ENCODE measurements at places on chromosomes 3 and 15. TPM values are rescaled to one million over a fixed set of nuclear protein-coding genes. Genes with fewer than 3 reads are reported as not detected.

Gene MFSD1
- total RNA-seq = 223 TPM

DNA sequence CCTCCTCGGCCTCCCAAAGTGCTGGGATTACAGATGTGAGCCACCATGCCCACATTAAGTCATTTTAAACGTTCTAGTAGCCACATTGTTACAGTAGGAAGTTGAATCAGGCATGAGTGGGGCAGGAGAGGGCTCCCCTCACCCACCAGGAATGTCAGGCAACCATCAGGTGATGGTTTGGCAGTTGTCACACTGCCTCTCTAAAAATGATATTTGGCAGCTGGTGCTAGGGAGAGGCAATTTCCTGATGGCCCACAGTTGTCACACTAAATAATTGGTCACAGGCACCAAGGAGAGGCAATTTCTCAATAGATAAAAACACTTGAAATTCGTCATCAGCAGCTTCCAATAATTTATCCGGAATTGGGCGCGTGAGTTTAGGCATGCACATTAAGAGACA is 79.2 kb upstream of the ABHD2 start:
- no peak for DNase-seq

- DNase-seq = peak; percentile 9
Measured at GRCh38 chr3:108301695-108302404, 5.5 kb downstream of the HHLA2 start.

DNA sequence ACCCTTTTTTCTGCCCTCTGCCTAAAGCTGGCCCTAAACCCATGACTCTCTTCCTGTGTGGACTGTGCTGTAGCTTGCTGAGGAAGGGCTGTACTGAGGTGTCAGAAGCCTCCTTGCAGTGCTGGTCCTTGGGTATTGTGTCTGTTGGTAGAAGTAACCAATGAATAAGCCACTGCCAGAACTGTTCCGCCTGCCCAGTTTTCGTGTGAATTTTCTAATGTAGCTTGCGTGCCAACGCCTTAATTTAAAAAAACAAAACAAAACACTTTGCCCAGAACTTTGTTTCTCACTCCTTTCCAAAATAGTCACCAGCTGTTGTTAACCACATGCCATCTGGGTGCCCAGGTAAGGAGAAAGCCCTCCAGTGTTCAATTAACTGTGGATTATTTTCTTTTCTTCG is 101.9 kb downstream of the KLHL25 start:
- DNase-seq = no peak

Gene MYLK
- total RNA-seq = 74.7 TPM

GRCh38 chr3:195154793-195155535 is 116.0 kb downstream of the XXYLT1 start:
- peak; percentile 99 for DNase-seq

Gene KBTBD13
- total RNA-seq = not detected

GRCh38 chr3:188946351-188947240 is 225.2 kb upstream of the TPRG1 start:
- DNase-seq = no peak

GRCh38 chr15:20106026-20106425 is 435.6 kb downstream of the GOLGA6L6 start:
- no peak for DNase-seq

Gene ZSCAN2
- total RNA-seq = 25.5 TPM

- DNase-seq = no peak
Measured at GRCh38 chr3:73187328-73187727, 125.9 kb downstream of the EBLN2 start.

Gene MUC4
- not detected for total RNA-seq

Gene NAALADL2
- total RNA-seq = 11.4 TPM

DNA sequence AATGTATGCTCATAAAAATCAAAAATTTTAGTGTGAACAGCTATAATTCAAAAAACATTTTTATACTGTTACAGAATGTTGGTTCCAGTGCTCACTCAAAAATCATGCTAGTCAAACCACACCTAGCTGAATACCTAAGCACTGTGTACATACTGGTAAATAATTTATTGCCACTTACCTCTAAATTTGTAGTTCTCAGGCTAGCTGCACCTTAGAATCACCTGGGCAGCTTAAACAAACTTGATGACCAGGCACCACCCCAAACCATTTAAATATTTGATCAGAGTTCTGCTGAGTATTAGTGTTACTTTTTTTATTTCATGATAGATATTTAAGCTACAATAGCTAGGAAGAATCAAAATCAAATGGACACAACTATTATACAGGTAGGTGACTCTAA is 32.3 kb upstream of the TMCO5A start:
- DNase-seq = no peak

DNA sequence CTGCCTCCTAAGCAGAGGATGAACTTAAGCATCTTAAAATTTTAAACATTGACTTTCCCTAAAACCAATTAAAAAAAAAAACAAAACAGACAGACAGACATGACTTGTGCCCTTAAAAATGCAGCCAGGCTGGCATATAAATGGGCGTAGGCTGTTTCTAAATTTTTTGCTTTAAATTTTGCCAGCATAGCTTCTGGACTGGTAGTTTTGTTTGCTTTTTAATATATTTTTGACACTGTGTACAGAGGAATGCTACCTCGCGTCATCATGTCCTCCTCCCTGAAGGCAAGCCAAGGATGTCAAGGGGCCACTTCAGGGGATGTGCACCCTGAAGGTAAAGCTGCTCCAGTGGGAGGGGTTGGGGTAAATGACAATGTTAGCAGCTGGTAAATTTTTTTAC is 134.8 kb downstream of the PGPEP1L start:
- DNase-seq = no peak

- DNase-seq = no peak
Measured at GRCh38 chr15:46894644-46895043, 822.7 kb upstream of the SEMA6D start.

GRCh38 chr3:123081718-123082369 is 15.0 kb downstream of the PDIA5 start:
- DNase-seq = peak; percentile 49

Gene GOLGA6L7
- not detected for total RNA-seq

DNA sequence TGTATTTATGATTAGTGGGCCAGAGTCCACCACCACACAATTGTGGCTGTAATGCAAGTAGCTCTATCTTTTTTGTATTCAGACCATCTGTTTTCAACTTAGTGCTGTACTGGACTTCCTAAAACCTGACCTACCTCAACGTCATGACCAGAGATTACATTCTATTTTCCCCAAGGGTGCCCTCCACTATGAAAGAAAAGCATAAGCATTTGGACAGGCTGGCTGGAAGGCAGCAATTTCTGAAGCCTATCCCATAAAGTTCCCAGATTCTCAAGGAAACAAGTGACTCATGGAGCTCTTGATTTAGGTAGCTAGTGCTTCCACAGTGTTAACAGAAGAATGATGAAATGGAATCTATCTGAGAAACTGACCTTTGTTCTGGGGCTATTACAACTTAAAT is 75.8 kb downstream of the COL8A1 start:
- peak; percentile 95 for DNase-seq

DNA sequence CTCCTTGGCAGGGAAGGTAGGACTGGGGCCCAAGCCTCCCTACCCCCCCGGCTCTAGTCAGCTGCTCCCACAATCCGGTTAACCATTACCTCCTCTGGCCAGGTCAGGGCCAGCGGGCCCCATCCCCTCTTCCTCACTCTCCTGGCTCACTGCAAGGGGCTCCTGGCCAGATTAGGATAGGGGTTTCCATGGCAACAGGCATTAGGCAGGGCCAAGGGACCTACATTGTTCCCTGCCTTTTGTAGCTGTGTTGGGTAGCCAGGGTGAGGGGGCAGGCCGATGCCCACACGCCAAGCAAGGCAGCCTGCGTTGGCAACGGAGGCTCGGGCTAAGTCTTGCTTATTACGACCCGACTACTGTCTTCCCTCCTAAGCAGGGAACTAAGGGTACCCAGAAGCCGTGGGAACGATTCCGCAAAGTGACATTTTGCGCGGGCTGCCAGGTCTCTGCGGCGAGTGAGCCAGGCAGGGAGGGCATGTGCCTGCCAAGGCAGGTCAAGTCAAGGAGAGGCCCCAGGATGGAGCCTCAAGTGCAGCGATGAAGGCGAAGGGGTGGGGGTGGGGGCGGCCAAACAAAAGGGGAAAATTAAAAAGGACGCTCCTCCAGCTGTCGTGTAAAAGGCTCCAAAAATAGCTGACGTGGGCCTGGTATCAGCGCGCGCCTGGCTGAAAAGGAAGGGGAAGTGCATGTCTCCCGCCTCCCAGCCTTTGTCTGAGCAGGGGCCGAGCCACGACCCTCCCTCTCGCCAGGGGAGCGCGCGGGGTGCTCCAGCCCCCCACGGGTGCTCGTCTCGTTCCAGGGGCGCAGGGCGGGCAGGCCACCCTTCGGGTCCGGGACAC is 919 bp downstream of the IDH2 start:
- peak; percentile 19 for DNase-seq

- no peak for DNase-seq
Measured at GRCh38 chr15:32688151-32688639, 29.6 kb upstream of the GREM1 start.

Gene SLC24A1
- total RNA-seq = 13.2 TPM

Gene RCN2
- 89.8 TPM for total RNA-seq

GRCh38 chr15:72198356-72199204 is 993 bp upstream of the GRAMD2A start:
- no peak for DNase-seq

- DNase-seq = peak; percentile 48
Measured at GRCh38 chr3:8757551-8758518, 11.6 kb downstream of the OXTR start.

GRCh38 chr15:77984446-77984861 is 93.1 kb downstream of the TBC1D2B start:
- DNase-seq = no peak

Gene CHRNB4
- total RNA-seq = not detected

Gene SLC51B
- total RNA-seq = not detected

Gene NLGN1
- 6.1 TPM for total RNA-seq

Gene PLA2G4B
- total RNA-seq = 0.49 TPM

Gene TMIE
- not detected for total RNA-seq
